Body of pancreas (tissue), 4 donors: ENCODE measurements at places on chromosomes 4 and X. TPM values are rescaled to one million over a fixed set of nuclear protein-coding genes. Genes with fewer than 3 reads are reported as not detected.

- DNase-seq = peak; percentile 20
Measured at GRCh38 chr4:113145519-113146291, 96.3 kb downstream of the ANK2 start.

- DNase-seq = no peak
Measured at GRCh38 chrX:67612231-67612630, 68.4 kb downstream of the AR start.

DNA sequence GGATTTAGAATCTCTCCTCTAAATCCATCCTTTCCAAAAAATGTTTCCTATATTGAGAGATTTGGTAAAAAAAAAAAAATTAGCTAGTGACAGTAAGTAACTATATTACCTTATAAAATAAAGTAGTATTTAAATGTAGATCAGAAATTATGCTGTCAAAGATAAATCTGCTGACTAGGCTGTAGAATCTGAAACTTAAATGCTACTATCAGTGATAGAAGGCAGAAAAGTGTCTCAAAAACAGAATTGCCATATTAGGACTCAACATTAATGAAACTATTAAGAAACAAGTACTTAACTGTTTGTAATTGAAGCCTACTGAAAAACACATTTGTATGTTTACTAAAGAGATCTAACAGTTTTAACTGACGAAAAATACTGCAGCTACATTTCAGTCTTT lies 8.3 kb downstream of the TAF9B start:
- no peak for DNase-seq

GRCh38 chr4:161881370-161881769 lies 282.4 kb downstream of the FSTL5 start:
- no peak for DNase-seq

DNA sequence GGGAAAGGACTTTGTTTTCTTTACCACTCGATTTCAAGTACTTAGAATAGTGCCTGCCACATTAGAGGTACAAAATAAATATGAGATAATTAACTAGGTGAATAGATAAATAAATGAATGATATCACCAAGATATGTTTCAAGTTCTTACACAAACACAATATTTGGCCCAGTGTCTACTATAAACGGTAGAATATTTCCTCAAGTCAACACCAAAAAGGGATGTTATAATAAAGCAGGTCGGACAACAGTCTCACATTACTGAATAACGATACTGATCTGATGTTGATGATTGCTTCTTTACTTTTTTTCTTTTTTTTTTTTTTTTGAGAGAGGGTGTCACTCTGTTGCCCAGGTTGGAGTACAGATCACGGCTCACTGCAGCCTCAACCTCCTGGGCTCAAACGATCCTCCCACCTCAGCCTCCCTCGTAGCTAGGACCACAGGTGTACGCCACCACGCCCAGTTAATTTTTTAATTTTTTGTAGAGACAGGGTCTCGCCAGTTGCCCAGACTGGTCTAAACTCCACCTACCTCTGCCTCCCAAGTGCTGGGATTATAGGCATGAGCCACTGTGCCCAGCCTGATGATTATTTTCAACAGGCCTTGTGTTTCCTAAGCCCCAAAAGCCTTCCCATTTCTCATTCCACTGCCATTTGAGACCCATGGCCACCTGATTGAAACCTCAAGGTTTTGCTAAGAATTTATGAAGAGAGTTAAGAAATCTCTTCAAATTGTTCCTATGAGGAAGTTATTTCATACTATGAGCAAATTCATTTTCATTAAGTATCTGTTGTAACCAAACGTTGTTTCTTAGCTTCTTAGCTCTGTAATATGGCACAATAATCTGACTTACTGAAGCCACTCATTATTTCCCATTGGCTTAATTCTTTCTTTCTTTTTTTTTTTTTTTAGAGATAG lies 2.3 kb downstream of the MANBA start:
- no peak for DNase-seq

DNA sequence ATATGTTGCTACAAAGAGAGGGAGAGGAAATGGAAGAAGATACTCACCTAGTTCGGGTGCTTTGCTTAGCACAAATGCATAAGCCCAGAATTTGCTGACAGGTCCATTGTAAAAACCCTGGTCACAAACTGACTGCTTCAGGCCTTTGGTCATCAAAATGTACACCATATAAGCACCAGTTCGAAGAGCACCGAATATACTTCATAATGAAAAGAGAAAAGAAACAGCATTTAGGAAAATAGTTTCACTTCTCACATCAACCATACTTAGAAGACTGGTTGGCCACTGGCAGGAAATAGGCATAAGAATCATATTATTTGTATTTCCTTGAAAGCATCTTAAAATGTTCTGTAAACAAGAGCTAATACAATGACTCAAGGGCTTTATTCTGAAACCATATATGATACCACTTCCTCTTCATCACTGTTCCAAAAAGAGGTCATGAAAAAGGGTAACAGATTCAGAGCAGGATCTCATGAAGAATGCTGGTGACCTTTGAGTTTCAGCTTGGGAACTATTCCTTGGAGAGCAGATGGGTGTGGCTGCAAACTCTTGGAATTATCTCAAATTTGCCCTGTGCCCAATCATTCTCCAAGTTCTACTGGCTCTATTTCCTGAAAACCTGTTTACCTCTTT lies 138.7 kb downstream of the ELOVL6 start:
- no peak for DNase-seq

DNA sequence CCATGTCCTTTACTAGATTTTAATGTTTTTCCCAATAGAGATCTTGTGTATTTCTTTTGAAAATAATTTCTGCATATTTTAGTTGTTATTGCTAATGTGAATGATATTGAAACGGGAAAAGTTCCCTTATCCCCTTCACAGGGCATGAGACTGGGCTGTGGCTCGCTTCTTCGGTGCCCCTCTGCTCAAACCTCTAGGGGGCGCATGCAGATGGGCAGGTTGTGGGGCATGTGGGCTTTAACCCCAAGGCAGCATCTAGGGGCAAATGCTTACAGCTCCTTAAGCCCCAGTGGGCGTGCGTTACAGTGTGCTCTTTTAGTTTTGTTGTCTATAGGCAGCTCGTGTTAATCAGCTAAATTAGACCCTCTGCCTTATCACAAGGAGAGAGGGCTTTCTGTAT lies 194.7 kb downstream of the OPHN1 start:
- DNase-seq = no peak

- DNase-seq = no peak
Measured at GRCh38 chr4:185998791-185999190, 70.2 kb upstream of the TLR3 start.

Gene AREG
- total RNA-seq = 4.9 TPM
